ENCODE measurements at places on chromosomes 1 and 21.

GRCh38 chr1:158017800-158018595 lies 24.6 kb downstream of the KIRREL1 start:
- DNase-seq, result no peak

DNA sequence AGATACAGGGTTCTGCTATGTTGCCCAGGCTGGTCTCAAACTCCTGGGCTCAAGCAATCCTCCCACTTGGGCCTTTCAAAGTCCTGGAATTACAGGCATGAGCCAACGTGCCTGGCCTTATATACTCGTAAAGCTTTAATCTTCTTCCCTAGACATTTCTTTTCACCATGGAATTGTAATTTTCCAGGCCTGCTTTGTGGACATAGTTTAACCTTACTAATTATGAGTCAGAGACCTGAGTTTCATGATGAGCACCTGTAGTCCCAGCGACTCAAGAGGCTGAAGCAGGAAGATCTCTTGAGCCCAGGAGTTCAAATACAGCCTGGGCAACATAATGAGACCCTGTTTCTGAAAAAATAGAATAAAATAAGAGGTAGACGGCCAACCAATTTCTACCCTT lies 12.3 kb downstream of the PATJ start:
- DNase-seq, result no peak

DNA sequence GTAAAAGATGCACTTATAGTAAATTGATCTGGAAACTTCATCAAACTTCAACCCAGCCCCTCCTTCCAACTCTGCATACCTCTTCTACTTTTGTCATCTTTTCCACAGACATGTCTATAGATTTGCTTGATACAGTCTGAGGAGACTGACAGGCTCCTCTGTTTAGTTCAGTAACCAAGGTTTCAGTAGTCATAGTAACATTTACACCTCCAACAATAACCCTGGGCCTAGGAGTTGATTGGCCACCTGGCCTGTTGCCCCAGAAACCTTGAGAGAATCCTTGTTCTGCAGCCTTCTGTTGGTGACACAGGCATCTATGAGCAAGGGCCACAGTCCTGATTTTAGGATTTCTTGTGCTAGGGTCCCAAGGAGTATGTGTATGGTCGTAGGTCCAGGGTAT lies at the start of gene CFAP141:
Gene CFAP141 (minus strand): TSS at position 138 of the 400 bp plus-strand sequence. CDS start 26 bp downstream, at position 112.
- no peak for DNase-seq

DNA sequence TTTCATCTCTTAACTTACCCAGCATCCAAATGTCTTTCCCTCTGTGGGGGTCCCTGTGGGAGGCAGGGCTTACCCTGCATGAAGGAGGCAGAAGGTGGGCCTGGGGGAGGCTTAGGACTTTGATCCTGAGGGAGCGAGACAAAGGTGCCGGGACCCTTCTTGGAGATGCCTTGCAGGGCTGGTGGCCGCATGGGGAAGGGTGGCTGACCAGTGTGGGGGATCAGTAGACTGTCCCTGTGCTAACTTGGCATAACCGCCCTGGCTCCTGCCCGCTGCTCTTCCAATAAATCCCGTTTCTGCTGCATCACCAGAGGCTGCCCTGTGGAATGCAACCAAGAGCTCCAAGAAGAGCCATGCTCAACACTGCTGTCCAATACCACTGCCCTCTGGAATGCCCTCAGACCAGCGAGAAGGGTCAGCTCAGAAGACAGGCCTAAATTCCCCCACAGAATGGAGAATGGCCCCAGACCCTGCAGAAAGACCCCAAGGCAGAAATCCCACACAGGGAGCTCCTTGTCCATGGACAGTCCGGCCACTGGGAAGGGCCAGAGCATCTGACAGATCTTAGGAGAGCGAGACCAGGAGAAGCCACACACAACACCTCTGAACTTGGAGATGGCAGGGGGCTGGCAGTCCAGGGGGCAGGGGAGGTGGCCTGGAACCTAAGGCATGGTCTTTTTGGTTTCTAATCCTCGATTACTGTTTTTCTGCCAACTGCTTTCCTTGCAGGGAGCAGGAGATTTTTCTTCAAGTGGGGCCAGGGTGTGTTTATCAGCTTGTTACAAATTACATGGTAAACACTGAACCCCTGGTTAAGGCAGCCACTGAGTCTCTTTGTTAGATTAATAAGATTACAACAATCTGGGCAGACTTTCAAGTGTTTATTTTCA lies 46.7 kb upstream of the DMRTB1 start:
- DNase-seq, result no peak

- DNase-seq, result no peak
Measured at GRCh38 chr21:33254766-33255165, 11.4 kb upstream of the IL10RB start.

- DNase-seq, result no peak
Measured at GRCh38 chr1:6367381-6368012, 26.1 kb downstream of the ACOT7 start.

DNA sequence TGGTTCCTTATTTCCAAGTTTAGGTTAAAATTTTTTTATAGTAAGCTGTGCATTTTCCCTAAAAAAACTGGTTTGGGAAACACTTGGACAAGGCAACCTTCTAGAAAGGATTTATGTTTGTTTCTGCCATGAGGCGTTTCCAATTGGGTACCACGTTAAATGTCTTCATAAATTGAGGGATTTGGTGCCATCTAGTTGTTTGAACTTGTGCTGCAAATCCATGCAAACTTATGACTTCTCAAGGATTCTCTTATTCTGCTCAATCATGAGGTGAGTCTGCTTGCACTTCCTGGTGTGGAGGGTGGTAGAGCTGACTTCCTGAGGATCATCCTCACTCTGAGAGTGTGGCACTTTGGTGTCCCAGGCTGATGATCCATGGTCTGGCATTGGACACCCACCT lies 123.3 kb downstream of the PCNX2 start:
- DNase-seq, result no peak

GRCh38 chr1:116475850-116476218 lies 95.0 kb downstream of the CD58 start:
- DNase-seq, result no peak

DNA sequence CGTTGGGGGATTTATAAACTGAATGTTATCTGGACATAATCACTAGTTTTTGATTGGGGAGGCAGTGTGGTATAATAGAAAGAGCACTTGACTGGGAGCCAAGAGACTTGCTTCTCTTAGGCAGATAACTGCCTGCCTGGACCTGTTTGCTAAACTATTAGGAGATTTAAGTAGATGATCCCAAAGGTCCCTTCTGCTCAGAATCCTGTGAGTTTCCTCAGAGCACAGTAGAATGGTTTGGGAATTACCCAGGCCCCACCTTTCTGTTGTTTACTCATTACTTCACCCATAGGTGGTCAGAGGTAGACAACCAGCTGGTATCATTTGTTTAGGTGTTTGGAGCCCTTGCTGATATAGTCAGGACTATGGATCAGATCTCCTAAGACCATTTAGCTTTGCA lies 10.3 kb upstream of the PODN start:
- no peak for DNase-seq

GRCh38 chr21:37055271-37055855 lies 17.5 kb downstream of the PIGP start:
- no peak for DNase-seq

- DNase-seq, result no peak
Measured at GRCh38 chr1:231139659-231140654, 21.9 kb upstream of the TRIM67 start.

- no peak for DNase-seq
Measured at GRCh38 chr1:64220241-64220640, 16.8 kb downstream of the UBE2U start.

- no peak for DNase-seq
Measured at GRCh38 chr1:232886271-232886670, 64.1 kb upstream of the NTPCR start.

- DNase-seq, result no peak
Measured at GRCh38 chr1:194069168-194069830, 882.9 kb upstream of the B3GALT2 start.

DNA sequence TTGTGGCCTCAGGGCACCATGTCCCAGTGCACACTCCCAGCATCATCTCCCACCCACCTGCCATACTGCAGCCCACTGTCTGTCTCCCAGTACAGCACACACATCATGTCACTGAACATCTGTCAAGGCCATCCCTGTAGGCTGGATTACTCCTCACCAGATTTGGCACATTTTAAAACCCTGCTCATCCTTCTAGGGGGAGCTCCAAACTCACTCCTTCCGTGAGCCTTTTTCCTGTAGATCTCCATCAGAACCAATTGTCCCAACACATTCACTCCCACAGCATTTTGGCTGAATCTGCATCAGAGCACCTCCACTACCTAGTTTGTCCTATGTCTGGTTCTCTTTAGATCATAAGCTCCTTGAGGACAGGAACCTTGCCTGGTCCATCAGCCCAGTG lies 58.6 kb upstream of the GRIK3 start:
- DNase-seq, result no peak

GRCh38 chr1:40270152-40270834 lies 12.3 kb downstream of the ZMPSTE24 start:
- DNase-seq, result no peak

Measured in CD4-positive, alpha-beta T cell (primary cell).